Activated T-helper 2 cell treated with anti-CD3 and anti-CD28 coated beads, Interferon-gamma antibody, Interleukin-2, Interleukin-4, amounts not matched to agents 10 μg/mL and 5 μg/mL and 100 μg/mL, durations not matched to agents 14 hours and 24 hours and 36 hours (primary cell): ENCODE measurements at places on chromosomes 6 and 20. TPM values are rescaled to one million over a fixed set of nuclear protein-coding genes. Genes with fewer than 3 reads are reported as not detected.

SRC gene
- 3.5 and 6.4 TPM in 2 replicates for total RNA-seq

ZMYND8 gene
- total RNA-seq = 45.7 and 46.7 TPM in 2 replicates

GRCh38 chr6:170050591-170051041 is 240.3 kb downstream of the DLL1 start:
- no peak for DNase-seq

GRCh38 chr20:20184706-20185105 is 132.4 kb downstream of the CFAP61 start:
- no peak for DNase-seq

DNA sequence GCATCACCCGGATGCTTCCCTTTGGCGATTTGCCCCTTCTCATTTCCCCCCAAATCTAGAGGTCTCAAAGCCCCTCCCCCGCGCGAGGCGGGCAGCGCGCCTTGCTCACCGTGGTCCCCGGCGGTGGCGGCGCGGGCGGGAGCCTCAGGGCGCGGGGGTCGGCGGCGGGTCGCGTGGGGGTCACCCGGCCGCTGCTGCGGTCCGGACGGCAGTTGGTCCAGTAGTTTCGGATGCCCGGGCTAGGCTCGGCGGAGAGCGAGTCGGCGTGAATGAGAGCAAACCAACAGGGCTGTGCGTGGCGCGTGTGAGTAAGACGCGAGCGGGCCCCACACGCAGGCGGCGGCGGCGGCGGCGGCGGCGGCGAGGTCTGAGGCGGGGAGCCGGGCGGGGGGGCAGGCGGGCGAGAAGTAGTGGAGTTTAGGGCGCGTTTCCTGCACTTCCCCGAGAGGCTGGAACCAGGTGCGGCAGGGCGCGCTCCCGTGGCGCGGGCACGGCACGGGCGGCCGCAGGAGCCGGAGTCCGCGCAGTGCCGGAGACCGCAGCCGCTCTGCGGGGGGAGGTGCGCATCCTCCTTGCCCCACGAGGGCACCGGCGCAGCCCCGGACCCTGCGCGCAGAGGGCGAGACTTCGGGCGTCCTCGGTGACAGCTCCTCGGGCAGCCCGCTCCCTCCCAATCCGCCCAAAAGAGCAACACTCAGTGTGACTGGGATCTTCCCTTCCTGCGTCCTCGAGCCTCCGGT is 567 bp downstream of the HS3ST5 start:
- no peak for DNase-seq

- no peak for DNase-seq
These were observed 4.7 kb downstream of the MRPS18A start for GRCh38 chr6:43682724-43683429.

GRCh38 chr20:36773107-36773596 is 411 bp downstream of the DSN1 start:
- no peak for DNase-seq

DNA sequence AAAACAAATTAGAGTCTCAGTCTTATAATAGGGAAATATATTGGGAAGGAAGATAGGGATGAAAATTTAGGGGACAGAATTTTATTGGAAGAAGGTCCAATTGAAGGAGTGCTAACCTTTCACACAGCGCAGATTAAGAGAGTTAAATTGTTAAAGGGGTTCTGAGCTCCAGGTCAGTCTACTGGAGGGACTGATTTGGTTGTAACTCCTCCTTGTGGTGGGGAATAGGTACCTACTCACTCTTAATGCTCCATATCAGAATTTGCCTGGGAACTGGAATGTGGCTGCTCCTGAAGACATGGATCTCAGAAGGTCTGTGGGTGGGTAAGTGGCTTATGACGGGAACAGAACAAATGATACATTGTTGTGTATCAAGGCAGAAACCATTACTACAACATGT is 143.5 kb downstream of the FLRT3 start:
- DNase-seq = no peak

GRCh38 chr6:127950566-127951145 is 49.8 kb upstream of the THEMIS start:
- DNase-seq = no peak

- no peak for DNase-seq
These were observed 353.0 kb upstream of the MAP3K7 start for GRCh38 chr6:90939906-90940305.
